ENCODE measurements at places on chromosomes 11 and 22.

DNA sequence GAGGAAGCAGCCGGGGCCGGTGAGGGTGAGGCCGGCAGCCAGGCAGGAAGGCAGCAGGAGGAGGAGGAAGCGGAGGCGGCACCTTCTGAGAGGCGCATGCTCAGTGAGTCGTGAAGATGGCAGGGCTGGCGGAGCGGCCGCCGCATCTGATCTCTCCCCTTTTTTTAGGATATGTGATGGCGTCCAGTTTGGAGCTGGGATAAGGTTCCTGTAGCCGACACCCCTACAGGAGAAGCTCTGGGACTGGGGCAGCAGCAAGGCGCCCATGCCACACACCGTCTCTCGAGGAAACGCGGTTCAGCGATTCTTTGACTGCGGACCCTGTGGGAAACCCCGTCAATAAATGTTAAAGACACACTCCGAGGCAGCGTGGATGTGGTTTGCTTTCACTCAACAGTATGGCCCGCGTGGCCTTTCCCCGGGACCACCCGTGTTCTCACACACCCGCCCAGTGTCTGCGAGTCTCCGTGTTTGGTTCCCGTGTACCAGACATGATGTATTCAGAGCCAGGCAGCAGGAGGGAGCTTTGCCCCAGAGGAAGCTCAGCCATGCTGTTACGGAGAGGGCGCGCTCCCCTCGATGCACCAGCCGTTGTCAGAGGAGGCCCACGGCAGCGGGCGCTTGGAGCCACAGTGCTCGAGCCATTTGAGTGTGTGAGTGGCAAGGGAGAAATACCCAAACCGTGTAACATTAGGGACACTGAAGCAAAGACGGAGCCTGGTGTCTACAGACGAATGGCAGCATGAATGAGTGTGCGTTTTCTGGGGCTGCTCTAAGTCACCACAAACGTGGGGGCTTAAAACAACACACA is 27.7 kb upstream of the PARVB start:
- no peak for DNase-seq

- DNase-seq = no peak
These were observed 304.2 kb downstream of the DYNC2H1 start for GRCh38 chr11:103413266-103413888.

DNA sequence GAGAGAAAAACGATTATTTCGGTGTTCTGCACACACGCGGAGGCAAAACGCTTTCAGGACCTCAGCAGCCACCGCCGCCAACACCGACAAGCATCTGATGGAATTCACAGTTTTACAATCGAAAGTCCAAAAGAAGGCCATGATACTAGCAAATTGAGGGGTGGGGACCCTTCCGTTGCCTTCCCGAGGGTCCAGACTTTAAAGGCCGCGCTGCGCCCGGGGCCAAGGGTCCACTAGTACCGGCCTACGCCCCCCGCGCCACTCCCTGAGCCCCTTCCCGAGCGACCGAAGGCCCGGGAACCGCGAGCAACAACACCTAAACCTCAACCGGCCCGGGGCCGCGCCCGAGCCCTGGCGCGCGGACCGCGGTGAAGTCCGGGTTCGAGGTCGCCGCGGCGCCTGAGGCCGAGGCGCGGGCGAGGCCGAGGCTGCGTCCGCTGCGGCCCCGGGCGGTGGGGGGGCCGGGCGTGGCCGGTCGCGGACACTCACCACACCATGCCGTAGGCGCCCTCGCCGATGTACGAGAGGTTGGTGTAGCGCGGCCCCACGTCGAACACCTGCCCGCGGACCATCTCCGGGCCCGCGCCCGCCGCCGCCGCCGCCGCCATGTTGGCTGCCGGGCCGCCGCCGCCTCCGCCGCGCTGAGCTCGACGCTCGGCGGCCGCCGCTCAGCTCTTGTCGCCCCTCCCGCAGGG is 465 bp downstream of the MAPK1 start:
- peak; percentile 64 for DNase-seq

DNA sequence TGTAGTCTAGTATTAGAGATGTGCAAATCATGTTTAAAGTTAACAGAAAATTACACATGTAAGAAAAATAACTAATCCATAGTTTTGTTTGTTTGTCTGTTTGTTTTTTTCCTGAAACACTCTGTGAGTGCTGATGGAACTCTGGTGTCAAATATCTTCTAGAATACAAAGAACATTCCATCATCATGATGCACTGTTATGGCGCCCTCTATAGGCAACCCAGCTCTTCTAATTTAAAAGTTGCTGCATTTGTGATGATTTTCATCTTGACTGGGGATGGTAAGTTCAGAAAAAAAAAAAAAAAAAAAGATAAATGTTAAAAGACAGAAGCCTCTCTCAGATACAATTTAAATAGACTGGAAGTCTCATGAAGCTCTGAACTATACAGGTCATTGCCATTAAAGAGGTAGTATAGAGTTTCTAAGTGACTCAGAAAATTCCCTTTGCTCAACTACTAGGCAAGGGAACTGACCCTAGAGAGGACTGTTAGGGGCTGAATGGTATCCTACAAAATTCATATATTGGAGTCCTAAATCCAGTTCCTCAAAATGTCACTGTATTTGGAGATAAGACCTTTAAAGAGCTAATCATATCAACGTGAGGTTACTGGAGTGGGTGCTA is 597.2 kb upstream of the ANO3 start:
- DNase-seq = no peak

DNA sequence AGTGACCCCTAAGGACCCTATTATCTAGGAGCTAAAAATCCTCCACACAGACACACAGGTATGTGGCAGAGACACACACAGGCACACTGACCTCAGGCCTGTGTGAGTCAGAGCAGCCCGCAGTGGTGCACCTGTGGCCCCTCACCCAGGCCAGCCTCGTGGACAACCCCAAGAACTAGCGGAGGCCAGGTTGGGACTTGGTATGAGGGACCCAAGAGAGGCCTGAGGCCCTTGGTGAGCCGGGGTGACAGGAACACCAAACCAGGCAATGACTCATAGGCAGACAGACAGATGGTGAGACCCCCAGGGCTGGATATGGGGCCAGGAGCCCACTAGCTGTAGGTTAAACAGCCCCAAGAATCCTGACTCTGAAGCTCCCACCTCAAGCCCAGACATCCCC is 6.0 kb downstream of the CASTOR1 start:
- DNase-seq = no peak
